ENCODE measurements at places on chromosomes 1 and 21.
A peak's percentile ranks its signal among the peaks of the same experiment; 100 is the strongest.

DNA sequence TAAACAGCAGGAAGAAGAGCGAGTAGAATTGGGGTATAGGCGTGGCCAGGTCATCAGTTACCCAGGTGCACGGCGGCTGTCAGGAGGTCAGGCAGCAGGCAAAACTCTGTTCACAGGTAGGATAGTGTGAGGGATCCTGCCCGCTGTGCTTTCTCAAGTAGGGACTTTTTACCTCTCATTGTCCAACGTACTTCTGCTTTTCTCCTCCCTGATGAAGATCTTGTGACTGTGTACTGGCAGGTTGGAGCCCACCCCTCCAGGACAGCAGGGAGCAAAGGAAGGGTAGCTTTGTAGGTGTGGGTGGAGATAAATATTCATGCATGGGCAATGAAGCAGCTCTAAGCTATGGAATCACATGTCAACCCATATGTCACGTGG lies 373.5 kb downstream of the KIF26B start:
- no peak for DNase-seq

DNA sequence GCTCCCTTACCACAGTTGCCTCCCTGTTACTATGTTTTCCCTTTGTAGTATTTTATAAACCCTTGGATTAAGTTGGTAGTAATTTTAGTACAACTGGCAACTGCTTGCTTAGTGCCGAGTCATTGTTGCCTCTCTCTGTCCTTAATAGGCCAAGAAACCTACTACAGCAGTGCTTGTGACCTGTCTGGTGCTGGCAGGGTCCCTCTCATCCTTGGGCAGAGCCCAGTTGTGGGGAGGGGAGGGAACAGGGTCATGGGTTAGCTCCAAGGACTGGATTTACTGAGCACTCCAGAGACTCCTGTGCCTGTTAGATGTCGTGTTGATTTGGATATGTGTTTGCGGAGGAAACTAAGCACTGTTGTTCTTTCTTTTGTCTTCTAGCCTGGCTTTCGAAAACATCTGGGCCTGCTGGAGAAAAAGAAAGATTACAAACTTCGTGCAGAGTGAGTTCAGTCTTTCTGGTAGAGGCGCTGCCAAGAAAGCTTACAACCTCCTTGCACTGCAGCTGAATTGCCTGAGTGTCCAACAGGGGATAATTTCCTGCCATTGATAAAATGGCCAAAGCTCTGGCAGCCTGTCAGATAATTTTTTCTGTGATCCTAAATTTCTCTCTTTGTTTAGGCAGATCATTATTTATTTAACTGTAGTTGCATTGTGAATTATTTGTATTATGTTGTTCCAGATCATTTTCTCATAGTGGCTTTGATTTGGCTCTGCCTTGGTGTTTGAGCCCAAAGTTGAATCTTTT lies 3.6 kb downstream of the UTP11 start:
- no peak for DNase-seq

DNA sequence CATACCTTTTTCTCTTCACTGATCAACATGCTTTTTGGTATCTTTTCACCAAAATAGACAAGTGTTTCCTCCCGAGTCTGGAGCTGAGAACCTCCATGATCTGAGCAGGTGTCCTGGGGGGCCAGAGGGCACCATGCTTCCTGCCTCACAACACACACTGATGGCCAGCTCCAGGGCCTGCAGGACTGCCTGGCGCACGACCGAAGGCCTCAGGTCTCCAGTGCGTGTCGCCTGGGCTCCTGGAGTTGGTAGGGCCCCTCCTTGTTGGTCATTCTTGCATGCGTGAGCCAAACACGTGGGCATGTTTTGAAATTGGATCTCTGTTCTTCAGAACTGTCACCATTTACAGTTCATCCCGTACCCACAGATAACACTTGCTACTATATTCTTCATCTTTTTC lies 64.4 kb downstream of the SLC37A1 start:
- DNase-seq: no peak

DNA sequence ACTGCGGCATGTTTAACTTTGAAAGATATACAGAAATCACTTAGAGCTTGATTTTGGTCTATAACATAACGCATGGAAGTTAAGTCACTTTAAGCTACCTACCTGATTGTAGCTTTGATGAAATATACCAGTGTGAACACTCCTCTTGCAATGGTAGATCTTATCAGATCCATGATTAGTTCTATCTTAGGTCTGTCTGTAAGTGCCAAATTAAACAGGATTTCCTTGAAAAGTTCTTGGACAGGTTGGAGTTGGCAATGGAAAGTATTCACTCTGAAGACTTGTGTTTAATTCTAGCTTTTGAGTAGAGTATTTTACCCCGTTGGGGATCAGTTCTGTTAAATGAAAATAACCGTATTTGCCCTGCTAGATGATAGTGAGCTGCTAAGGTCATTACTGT lies 4.1 kb upstream of the ADGRL4 start:
- DNase-seq: no peak

- peak; percentile 84 for DNase-seq
Observed at GRCh38 chr1:154878371-154879037, 8.4 kb upstream of the KCNN3 start.

- no peak for DNase-seq
Observed at GRCh38 chr1:117612517-117613248, 6.8 kb downstream of the TENT5C start.

GRCh38 chr1:193434319-193434718 lies 247.9 kb upstream of the B3GALT2 start:
- DNase-seq: no peak

DNA sequence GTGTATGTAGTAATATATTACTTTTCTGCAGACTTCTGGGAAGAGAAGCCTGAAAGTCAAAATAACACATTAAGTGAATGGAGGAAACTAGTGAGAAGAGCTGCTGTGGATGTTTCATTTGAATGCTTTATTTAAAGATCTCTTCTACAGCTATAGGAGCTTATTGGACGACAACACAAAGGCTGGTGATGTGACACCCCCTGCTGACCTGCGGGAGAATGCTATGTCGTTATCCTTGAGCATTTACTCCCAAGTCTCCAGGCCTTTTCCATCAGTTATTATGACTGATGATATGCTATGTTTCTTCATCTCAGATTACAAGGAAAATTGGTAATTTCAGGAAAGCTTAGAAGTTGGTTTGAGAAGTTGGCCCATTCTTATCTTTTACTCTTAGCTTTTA lies 22.3 kb upstream of the PLA2G4A start:
- peak; percentile 6 for DNase-seq

DNA sequence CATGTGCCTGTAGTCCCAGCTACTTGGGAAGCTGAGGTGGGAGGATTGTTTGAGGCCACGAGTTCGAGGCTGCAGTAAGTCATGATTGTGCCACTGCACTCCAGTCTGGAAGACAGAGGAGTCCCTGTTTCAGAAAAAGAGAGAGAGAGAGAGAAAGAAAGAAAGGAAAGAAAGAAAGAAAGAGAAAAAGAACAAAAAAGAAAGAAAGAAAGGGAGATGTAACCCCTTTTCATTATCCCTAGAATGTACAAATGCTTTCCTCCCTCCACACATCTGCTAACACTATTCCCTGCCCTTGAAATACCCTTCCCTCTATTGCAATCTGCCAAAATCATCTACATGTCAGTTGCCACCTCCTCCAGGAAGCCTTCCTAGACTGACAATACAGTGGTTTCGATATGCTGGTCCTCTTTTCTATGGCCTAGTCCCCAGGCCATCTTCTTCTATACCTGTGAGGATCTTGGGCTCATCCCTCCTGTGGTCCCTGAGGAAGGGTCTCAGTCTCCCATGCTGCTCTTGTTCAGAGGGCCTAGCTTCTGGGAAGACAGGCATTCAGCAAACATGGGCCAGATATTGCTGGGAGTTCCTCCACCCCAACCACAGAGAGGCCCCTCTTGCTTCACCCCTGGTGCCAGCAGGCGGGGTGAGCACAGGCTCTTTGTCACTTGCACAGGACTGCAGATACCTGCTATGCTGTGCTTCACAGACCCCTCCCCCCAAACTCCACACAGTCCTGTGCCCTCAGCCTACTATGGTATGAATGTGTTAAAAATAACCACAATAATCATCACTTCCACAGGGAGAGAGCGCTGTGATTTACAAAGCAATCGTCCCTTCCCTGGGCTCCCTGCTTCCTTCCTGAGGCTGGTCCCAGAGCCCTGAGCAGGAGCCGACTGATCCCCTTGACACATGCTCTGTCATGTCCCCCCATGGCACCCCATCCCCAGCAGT lies 14.1 kb downstream of the ADGRB2 start:
- DNase-seq: no peak

GRCh38 chr1:39707506-39707905 lies 16.3 kb upstream of the HPCAL4 start:
- DNase-seq: no peak

GRCh38 chr21:32173121-32173724 lies 105.6 kb downstream of the MIS18A start:
- DNase-seq: no peak

GRCh38 chr1:5751833-5752745 lies 240.1 kb downstream of the NPHP4 start:
- no peak for DNase-seq

GRCh38 chr1:36177589-36178431 lies 21.9 kb downstream of the MAP7D1 start:
- DNase-seq: no peak

GRCh38 chr21:32463367-32463766 lies 50.9 kb downstream of the EVA1C start:
- no peak for DNase-seq

DNA sequence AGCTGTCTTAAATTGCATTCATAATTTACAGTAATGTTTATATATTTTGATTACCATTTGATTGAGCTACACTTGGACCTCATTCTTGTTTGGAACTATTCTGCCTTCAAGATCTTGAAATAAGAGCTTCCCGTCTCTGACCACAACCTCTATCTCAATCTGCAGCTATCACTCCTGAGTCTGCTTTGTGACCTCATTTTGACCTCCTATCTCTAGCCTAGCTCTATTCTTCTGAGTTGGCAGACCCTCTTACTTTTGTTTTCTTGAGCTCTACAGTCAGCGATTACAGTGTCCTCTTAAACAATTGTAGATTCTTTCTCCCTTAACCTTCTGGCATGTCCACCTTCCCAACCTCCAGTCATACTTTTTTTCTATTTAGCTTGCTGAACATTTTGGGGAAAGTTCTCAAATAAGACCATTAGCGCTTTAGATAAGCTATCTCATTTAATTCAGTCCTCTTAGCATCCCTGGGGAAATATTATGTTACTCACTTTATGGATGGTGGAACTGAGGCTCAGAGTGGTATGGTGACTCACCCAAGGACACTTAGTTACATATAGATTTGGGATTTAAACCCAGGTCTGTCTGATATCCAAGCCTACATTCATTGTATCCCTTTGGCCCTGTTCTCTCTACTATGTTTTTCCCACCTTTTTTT lies 19.1 kb downstream of the RPAP2 start:
- DNase-seq: peak; percentile 28

GRCh38 chr1:110203021-110203661 lies 7.0 kb upstream of the KCNC4 start:
- DNase-seq: peak; percentile 84

DNA sequence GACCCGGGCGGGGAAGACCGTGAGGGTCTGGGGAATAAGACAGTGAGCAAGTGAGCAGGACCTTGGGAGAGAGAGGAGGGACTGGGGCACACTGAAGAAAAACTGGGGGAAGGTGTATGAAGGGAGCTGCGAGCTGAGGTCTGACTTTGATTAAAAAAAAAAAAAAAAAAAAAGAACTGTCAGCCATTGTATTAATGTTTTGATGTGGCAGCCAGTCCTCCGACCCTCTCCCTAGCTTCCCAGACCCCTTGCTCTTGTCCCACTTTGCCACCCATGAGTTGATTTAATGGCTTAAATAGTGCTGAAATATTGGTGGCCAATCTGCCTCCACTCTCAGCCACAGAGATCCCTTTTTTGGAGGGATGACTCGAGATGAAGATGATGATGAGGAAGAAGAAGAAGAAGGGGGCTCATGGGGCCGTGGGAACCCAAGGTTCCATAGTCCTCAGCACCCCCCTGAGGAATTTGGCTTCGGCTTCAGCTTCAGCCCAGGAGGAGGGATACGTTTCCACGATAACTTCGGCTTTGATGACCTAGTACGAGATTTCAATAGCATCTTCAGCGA lies 652 bp downstream of the HAX1 start:
- DNase-seq: no peak

GRCh38 chr1:39173119-39173994 lies 31.1 kb upstream of the MACF1 start:
- DNase-seq: no peak

DNA sequence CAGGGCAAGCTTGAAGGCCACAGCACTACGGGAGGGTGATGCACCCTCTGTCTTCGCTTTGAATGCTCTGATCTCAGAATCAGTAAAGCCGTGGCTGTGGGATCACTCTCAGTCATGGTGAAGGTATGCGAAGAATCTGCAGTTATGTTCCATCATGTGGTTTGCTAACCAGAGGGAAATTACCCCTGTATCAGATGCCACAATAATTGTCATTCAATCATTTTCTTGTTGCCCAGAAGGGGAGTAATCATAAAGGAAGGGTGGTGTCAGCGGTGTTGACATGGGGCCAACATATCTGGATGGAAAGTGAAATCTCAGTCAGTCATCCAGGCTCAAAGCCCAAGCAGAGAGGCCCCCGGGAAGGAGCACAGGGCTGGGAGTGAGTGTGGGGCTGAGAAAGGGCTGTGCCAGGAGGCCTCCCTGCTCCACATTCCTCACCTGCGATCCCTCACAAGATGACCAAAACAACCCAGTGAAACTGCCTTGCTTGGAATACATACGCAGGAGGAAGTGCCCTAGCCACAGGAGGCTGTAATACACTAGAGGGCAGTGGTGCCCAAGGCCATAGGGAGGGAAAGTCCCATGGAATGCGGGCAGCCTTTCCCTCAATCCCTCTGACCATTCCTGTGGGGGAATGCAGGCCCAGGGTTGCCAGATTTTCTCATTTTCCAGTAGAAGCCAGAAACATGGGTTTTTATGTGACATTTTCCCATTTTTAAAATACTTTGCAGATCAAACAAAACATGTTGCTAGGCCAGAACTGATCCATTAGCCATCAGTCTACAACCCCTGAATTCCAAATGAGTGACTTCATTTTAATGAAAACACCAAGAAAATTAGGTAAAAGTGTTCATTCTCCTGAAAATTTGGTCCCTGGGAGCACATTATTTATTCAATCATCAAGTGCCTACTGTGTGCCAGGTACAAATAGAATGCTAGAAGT lies 95.7 kb upstream of the VANGL1 start:
- DNase-seq: no peak

DNA sequence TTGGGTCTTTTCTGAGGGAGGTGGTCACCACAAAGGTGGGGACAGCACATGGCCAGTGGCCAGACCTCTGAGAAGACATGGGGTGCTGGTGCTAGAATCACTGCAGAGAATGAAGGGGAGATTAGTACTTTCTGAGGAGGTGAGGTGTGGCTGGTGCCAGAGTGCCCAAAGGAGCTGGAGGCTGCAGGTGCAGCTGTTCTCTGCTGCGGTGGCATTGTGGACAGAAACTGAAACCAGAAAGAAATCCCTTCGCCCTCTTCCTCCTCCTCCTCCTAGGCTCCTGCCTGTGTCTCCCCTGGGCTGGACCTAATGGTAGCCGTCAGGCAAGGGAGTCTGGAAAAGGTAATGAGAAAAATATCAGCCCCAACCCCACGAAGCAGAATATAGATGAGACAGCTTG lies 261.7 kb downstream of the TM2D1 start:
- DNase-seq: no peak

- DNase-seq: no peak
Observed at GRCh38 chr21:37505963-37506362, 139.4 kb downstream of the DYRK1A start.

- DNase-seq: no peak
Observed at GRCh38 chr1:42748021-42748420, 8.0 kb upstream of the CLDN19 start.
